ENCODE measurements at places on chromosomes 7 and 10.
A peak's percentile ranks its signal among the peaks of the same experiment; 100 is the strongest.

- DNase-seq = peak; percentile 23
Measured at GRCh38 chr10:88995156-88995876, 4.7 kb downstream of the FAS start.

DNA sequence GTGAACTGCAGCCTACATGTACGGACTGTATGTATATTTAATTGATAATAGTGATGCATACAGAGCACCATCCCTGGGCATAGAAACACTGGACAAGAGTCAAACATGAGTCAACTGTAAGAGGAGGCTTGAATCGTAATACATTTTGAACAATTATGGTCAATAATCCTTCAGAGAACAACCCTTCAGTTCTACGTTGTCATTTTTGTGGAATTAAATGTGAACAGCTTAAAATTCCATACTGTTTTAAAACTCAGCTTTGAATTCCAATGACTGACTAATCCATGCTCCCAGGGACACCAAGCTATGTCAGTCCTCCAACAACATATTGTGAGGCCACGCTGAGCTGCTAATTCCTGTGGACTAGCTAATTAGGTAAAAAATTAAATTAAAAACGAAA is 41.5 kb upstream of the KMT2E start:
- no peak for DNase-seq

GRCh38 chr7:135933509-135934188 is 43.5 kb downstream of the MTPN start:
- DNase-seq = peak; percentile 5

- no peak for DNase-seq
Measured at GRCh38 chr7:139708541-139708940, 69.3 kb downstream of the HIPK2 start.

GRCh38 chr10:129850790-129851189 is 113.3 kb downstream of the EBF3 start:
- no peak for DNase-seq
